T-helper 9 cell (primary cell): ENCODE measurements at places on chromosomes 7 and 10.

DNA sequence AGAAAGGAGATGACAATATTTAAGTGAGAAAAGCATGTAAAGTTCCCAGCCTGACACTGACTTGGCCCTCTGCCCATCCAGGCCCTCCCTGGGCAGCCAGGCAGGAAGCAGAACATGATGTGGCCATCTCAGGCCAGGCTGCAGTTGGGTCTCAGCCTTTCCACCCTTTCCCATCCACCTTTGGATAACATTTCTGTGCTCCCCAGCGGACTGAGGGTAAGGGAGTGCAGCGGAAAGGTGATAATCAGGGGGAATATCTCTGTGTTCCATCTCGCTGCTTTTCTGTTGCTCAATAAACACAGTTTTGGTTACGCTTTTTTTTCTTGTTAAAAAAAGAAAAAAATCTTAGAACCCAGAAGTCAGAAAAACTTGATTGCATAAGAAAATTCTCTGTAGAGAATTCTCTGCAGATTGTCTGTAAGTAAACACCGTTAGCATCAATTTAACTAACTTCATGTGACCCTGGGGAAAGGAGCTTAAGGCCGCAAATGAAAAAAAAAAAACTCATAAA, 37.2 kb upstream of the TARP start:
- DNase-seq: no peak

DNA sequence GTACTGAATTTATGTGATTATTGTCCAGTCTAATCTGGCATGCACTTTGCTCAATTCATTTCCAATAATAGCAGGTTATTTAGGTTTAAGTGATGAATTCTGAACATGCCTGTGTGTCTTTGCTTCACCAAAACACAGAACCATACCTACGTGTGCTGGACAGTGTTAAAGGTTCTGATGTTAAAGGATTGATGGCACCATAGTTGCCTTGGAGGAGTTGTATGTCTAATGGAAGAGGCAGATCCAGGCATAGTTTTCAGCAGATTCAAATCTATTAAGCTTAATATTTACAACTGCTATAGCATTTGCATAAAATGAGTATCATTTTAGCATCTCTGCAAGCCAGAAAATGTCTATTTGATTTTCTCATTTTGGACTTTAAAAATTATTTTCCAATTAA, 28.0 kb upstream of the UMAD1 start:
- no peak for DNase-seq

GRCh38 chr10:98825741-98826140, 379.0 kb upstream of the HPS1 start:
- DNase-seq: no peak

GRCh38 chr10:114384181-114384580, 20.1 kb downstream of the AFAP1L2 start:
- no peak for DNase-seq

DNA sequence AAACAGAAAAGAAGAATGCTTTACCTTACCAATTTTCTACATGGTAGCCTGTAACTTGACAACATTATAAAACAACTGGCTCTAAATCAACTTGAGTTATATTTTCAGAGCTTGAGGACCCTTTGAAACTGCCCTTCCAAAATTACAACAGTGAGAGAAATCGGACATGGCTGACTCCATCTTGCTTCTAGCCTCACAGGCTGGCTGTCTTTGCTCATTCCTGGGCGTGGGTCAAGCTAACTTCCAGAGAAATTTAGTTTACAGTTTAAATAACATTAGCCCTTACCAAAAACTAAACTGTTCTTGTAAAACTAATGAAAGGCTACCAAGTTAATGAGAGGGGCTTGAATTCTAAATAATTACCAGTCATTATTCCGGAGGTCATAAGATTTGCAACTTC, 183.4 kb downstream of the AKR1D1 start:
- no peak for DNase-seq

- no peak for DNase-seq
These were observed 3.1 kb downstream of the PLAU start for GRCh38 chr10:73914036-73914435.

DNA sequence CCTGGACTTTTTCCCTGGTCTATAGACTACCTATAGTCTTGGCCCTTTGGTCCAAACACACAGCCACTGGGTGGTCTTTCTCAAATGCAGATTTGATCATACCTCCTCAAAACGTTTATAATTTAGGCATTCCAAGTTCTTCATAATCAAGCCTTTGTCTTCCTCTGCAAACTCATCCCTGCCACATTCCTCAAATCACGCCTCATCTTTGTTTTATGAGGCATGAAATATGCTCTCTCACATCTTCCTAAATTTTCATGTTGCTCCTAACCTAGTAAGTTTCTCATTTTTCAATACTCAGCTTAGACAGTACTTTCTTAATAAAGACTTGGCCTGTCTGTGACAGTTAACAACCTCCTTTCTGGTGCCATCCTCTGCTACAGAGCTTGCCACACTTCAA, 10.9 kb upstream of the HERC4 start:
- DNase-seq: no peak

DNA sequence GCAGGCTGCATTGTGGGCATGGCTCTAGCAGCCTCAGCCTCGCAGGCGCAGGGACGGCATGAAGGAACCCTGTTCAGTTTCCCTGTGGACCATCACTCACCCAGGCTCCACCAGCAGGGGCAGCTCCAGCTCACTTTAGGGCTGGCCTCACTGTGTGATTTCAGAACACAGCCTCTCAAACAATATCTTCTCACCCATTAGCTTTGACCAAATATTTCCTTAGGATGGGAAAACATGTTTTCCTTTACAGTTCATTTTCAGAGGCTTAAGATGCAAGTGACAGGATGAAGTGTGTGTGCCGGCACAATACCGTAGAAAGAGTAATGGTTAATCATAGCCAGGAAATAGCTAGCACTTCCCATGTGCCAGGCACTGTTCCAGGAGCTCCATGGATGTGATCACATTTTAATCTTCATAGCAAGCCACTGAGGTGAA, 58.2 kb downstream of the LANCL2 start:
- DNase-seq: no peak

GRCh38 chr7:144408121-144408520, 4.6 kb upstream of the NOBOX start:
- no peak for DNase-seq

DNA sequence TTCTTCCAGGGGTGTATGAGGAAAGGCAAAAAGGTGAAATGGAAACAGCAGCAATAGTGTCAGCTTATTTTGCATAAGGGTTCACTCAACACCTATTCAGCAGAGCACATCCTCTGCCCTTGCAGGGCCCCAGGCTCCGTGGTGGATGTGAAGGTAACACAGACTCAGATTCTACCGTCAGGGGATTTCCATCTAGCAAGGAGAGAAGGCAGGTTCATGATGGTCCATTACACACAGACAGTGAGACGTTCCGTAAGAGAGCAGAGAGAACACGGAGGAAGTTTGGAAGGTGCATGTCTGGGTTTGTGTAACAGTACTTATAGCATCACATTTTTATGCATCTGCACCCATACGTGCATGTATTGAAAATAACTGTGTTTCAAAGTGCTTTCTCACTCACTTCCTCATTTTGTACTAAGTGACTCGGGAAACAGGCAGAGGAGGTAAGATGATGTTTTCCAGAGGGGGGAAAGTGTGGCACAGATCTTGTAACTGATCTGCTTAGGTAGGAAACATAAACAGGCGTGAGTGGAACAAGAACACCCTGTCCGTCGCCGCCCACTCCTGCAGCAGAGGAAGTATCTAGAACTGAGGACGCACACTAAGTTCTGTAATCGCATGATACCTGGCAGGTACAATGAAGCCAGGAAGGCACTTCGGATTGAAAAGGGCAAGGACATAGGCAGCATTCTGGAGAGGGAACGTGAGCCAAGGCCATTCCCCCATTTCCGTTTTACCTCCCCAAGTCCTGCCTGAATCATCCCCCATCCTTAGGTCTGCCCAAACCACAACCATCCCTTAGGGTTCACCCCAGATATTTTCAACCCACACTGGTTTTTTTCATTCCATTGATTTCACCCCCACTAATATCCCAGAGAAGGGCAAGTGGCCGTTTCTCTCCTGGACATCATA, 1.0 kb upstream of the ENO4 start:
- no peak for DNase-seq

DNA sequence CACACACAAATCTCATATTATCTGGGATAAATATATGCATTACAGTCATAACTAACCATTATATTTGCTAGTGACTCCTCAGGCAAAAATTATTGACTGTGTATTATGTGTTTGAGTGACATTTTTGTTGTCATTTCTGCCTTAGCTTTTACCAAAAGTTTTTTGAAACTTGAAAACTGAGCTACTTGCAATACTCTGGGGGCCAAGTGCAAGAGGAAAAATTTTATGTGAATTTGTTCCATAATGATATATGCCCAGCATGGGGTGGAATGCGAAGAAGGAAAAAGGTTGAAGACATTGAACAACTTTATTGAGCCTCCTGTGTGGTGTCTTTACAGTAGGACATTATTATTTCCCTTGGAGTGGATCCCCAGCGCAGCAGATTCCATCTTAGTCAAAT, 176.8 kb upstream of the FERD3L start:
- DNase-seq: no peak

DNA sequence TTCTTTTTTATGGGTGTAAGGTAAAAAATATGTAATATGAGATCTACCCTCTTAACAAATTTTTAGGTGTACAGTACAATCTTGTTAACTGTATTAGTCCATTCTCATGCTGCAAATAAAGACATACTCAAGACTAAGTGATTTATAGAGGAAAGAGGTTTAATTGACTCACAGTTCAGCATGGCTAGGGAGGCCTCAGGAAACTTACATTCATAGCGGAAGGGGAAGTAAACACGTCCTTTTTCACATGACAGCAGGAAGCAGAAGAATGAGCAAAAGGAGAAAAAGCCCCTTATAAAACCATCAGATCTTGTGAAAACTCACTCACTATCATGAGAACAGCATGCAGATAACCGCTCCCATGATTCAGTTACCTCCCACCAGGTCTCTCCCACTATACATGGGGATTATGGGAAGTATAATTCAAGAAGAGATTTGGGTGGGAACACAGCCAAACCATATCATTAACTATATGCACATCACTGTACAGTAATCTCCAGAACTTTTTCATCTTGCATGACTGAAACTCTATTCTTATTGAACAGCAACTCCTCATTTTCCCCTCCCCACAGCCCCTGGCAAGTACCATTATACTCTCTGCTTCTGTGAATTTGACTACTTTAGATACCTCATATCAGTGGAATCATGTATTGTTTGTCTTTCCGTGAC, 127.4 kb downstream of the WNT2 start:
- no peak for DNase-seq

- no peak for DNase-seq
These were observed 191.5 kb downstream of the DIP2C start for GRCh38 chr10:497898-498451.

DNA sequence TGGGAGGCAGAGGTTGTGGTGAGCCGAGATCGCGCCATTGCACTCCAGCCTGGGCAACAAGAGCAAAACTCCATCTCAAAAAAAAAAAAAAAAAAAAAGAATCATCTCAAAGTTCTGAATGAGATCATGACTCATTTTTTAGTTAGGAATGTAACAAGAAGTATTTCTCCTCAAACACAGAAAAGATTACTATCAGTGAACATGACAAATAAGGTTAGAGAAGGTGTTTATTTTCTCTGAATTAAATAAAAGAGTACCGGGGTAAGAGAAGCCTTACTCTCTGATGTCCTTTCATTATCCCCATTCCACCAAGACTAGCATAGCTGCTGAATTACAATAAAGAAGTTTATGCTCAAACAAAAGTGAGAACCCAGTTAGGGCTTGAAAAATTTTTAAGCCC, 50.1 kb downstream of the IPMK start:
- DNase-seq: no peak

- DNase-seq: no peak
These were observed 13.4 kb downstream of the NOC3L start for GRCh38 chr10:94349327-94349726.

- no peak for DNase-seq
These were observed 85.3 kb downstream of the EGFR start for GRCh38 chr7:55104123-55104522.

DNA sequence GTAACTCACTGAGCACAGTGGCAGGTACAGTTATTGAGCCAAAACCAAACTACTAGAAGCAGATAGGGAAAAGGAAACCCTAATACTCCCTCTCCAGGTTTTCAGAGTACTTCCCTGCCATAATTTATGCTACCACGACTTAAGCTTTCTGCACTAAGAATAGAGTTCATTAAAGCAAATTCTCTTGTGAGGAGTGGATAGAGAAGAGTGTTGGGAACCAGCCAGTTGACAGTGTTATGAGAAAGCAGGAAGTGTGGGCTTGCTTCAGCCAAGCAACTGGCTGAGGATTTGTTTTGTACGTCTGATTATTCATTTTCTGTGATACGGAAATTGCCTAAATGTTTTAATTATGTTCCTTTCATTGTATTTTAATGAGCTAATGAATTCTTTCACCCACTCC, 280.5 kb downstream of the KIF20B start:
- DNase-seq: no peak

- no peak for DNase-seq
These were observed 146.4 kb downstream of the ZNF248 start for GRCh38 chr10:37710831-37711616.

DNA sequence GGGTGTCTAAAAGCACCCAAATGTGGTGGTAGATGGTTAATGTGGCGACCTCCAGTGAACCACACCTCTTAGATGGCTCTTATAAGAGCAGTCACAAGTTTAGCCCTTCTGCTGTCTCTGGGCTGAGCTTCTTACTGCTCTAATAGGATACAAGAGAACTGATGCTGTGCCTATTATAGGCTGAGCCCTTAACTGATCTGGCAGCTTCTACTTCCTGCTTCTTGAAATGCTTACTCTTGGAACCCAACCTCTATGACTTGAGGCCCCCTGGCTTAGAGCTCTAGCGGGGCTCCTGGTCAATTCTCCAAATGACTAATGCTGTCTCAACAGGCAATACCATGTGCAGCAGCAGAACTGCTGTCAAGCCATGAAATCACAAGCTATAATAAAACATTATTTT, 35.0 kb upstream of the LSM8 start:
- no peak for DNase-seq

GRCh38 chr7:154928136-154929005, 74.6 kb downstream of the PAXIP1 start:
- DNase-seq: peak; percentile 8

- DNase-seq: no peak
These were observed 64.6 kb upstream of the DOCK1 start for GRCh38 chr10:126840576-126841135.

DNA sequence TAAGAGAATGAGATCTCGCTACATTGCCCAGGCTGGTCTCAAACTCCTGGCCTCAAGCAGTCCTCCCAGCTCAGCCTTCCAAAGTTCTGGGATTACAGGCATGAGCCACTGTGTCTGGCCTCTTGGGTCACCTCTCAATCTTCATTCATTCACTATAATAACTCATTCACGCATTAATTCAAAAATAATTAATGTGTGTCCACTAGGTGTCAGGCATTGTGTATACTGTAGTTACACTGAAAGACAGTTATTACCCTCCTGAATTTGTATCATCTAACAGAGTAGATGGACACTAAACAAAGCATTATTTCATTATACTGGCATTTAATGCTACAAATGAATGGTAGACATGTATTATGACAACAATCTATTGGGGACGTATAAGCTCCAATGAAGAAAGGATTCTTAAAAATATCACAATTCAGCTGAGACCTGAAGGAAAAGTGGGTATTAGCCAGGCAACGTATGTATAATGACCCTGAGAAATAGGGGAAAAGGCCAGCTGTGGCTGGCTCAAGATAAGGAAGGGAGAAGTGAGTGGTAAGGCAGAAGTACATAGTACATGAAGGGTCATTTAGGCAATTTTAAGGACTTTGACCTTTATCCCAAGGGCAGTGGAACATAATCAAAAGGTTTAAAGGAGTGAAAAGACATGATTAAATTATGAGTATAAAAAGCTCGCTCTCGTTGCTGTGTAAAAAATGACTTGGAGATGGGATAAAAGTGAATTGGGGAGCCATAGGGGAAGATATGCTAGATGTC, 150.7 kb downstream of the BTAF1 start:
- no peak for DNase-seq
